ENCODE measurements at places on chromosomes 3 and 15. TPM values are rescaled to one million over a fixed set of nuclear protein-coding genes. Genes with fewer than 3 reads are reported as not detected.
A peak's percentile ranks its signal among the peaks of the same experiment; 100 is the strongest.

ZKSCAN7 gene
- 5.8 TPM for total RNA-seq

DNA sequence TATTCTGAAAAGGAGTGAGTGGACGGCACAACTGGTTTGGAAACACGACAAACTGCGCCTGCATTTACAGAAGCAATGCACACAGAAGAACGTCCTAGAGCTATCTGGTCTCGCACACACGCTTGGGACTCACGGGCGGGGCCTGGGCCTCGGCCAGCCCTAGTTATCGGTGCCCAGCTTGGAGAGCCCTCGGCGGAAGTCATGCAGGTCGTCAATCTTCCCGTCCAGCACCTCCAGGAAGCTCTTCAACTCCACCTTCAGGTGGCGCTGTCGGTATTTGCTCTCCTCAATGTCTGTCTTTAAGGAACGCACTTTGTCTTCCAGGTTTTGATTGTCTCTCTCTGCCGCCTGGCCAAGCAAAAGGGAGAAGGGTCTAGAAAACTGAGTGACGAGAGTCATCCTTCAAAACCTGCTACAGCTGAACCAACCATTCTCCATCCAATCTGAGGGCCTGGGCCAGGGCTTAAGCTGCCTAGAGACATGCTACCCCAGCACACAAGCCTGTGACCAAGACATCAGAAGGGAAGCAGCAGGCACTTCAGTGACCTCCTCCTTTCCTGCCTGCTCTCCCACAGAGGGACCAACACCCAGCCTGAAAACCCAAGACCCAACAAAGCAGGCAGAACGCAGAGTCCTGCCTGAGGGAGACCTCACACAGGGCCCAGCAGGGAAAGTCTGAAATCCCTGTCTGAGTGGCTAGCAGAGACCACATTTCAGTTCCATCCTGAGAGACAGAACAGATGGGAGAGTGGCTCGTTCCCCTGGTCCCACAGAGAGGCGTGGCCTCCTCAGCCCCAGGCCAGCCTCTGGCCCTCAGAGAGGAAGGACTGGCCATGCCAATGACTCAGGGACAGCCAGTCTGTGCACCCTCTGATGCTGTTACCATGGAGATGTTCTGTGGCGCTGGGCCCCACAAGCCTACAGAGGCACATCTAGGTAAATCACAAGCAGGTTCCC is 40.4 kb downstream of the WHAMM start:
- peak; percentile 89 for DNase-seq

DNA sequence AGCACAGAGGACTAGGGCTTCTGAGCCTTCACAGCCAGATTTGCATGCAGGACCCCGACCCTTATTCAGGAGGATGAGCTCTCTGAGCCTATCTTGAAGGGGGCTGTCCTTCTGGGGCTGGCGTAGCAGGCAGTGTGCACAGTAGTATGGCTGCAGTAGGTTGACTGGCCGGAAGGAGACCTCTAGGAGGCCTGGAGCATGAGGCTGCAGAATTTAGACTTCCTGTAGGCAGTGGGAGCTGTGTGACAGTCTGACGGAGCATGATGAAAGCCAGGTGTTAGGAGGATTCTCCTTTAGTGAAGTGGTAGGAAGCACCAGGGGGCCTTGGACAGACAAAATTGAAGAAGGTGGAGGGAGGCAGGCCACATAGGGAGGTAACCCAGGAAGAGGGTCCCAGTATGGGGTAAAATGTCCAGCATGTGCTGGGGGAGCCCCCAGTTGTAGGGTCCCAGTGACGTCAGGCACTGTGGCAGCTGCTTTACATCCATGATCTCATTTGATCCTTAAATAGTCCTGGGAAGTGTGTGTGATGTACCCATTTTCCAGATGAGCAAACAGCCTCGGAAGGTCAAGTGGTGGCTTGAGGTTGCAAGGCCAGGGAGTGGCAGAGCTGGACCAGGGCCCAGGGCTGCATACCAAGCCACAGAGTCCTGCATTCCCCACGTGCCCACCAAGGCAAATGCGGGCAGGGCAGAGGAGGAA is 36.1 kb downstream of the SPSB4 start:
- no peak for DNase-seq

ZNF80 gene
- not detected for total RNA-seq

DNA sequence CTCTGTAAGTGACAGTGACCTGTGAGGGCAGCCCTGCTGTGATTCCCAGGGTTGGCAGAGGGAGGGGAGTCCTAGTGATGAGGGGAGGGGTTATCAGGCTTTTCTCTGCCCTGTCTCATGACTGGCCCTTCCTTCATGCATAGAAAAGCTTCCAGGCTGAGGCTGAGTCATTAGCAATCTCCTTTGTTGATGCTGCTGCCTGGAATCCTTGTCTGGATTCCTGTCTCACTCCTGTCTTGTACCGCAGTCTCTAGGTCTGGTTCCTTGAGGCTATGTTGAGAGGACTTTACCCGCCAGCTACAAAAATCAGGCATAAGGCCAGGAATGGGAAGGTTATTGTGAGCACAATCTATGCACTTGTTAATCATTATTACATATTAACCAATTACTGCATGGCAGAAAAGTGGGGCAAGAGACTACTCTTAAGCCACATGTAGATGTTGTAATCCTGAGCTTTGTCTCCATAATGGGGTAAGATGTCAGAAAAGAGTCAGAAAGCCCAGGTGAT is 7.2 kb downstream of the KLHL6 start:
- no peak for DNase-seq

- DNase-seq, result no peak
Measured at GRCh38 chr15:70494852-70495571, 268.3 kb downstream of the UACA start.

DNA sequence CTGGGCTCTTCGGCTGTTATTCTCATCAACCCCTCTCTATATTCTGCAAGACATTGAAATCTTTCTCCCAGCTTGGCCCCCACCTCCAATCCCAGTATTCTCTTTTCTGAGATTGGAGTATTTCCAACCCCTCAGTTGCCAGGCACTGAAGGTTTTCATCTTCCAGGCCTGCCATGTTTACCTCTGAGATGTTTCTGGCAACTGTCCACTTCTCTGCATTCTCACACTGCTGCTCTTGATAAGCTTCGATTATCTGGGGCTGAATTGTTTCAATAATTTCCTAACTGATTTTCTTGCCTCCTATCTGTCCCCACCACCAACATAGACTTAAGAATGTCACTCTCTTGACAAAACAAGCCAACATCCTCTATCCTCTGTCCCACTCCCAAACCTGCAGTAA is 1.4 kb upstream of the GPR156 start:
- DNase-seq, result no peak

DNA sequence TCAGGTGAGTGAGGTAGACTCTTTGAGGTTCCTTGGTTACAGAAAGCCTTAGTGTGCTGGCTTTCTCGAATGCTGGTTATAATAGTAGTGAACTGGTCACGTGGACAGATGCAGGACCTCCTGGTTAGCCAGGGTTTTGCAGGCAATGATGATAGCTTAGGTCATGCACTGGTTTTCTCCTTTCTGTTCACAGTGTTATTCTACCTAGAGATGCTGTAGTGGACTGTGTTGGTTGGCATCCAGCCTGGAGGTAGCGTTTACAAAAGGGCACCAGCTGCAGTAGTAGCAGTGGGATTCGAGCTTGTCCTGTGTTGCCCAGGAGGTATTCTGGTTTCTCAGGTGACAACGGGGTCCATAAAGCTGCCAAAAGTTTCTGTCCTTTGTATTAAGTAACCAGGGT is 27.0 kb downstream of the PCCB start:
- no peak for DNase-seq

- DNase-seq, result no peak
Measured at GRCh38 chr3:136577791-136578190, 174.4 kb downstream of the STAG1 start.

- DNase-seq, result no peak
Measured at GRCh38 chr3:114393367-114394072, 99.7 kb downstream of the TIGIT start.

- no peak for DNase-seq
Measured at GRCh38 chr3:181770296-181770695, 58.6 kb downstream of the SOX2 start.

DNA sequence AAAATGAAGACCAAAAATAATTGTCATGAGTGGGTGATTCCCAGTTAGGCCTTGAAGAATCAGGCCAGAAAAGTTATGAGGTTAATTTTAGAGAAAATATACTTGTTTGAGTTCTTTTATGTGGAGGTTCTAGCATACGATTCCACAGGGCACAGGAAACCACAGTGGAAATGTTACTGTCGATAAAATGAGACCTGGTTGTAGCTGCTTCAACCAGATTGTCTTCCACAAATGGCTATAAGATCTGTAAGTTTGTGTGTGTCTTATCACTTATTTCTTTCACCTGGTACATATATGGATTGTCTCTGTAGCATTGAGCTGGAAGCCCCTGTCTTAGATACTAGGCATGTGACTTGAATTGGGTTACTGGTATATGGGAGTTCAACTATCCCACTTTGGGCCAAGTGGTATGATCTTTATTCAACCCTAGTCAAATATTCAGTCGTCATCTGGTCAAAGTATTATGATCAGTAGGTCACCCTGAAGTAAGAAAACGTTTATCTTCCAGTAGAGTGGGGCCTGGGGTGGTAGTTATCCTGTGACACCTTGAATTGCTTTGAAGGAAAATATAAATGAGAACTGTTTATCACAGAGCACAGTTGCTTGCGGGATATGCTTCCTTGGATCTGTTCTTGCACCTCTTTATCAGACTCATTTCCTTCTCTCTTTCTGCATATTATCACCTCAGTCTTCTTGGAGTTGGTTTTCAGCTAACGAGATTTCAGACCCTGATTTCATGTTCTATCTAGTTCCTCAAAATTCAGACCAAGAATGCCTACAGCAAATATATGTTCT is 21.5 kb upstream of the ZNF609 start:
- no peak for DNase-seq

SUSD5 gene
- total RNA-seq, result 2.1 TPM

GRCh38 chr3:48180531-48181253 is 7.5 kb downstream of the CDC25A start:
- no peak for DNase-seq

SCAANT1 gene
- not detected for total RNA-seq

GRCh38 chr15:82530606-82531379 is 9.5 kb downstream of the RPS17 start:
- peak; percentile 82 for DNase-seq

SLC22A14 gene
- total RNA-seq, result not detected

DNA sequence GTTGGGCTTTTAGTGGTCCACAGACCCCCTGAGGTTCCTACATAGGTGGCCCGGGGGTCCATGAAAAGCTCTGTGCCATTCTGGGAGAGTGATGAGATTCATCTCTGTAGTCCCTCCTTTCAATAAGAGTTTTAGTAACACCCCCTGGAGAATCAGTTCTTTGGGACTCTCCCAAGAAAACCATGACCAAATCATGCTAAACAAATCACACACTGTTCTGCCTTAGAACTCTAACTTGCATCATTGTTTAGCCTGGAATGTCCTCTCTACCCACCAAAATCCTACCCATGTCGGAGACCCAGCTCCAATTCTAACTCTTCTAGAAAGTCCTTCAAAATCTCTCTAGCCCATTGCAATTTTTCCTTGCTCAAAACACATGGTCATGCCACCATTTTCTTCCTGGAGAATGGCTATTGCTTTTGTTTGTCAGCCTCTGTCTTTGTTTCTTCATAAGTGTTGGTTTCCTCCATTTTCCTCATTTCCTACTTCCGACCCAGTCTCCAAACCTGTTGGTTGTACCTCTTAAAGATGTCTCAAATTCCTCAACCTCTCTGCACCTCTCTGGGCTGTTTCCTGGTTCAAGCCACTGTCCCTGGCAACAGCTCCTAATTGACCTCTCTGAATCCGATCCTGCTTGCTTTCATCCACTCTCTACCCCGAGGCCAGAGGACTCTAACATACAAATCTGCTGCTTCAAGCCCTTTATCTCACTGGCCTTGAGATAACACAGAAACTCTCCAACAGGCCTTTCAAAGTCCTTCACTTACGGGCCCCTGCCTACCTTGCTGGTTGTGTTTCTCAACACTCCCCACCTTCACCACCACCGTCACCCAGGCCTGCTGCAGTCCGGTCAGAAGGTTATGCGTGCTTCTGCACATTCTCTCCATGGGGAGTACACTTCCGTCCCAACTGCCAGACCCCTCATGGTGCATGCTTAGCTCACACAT is 23.7 kb downstream of the CYP19A1 start:
- no peak for DNase-seq

- DNase-seq, result peak; percentile 90
Measured at GRCh38 chr3:23611737-23612295, 193.9 kb upstream of the UBE2E1 start.

CCDC50 gene
- total RNA-seq, result 103 TPM

DNA sequence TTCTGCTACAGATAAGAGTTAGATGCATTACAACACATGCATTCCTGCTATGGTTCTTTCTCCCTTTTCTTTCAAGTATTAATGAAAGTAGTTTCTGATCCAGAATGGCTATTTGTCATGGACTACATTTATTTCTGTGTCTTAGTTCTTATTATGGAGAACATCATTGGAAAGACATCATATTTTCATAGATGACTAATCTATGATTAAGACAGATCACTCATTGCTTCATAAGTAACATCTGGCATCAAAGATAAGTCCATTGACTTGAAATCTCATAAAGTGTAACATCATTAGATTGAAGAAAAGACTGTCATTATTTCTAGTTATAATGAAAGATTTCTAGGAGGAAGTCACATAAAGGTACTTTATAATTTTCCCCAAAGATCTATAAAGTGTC is 366.7 kb downstream of the NSUN3 start:
- no peak for DNase-seq

DNA sequence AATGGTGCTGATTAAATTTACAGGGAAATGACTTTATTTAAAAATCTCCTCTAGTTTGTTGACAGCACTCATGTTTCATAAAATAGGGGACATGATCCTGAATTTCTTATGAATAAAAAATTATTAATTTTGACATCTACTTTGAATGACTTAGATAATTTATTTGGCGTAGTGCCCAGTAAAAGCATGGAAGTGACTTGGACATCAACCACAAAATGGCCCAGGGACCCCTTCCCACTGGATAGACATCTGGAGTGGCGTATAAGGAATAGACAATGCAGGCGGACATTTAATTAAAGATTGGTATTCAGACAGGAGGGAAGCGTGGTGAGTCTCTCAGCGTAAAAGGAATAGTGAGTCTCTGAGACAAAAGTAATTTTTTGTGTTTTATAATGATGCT is 79.8 kb downstream of the ADAMTSL3 start:
- no peak for DNase-seq

CIDEC gene
- 5.3 TPM for total RNA-seq

GRCh38 chr3:60384341-60384740 is 866.9 kb downstream of the FHIT start:
- no peak for DNase-seq

DNA sequence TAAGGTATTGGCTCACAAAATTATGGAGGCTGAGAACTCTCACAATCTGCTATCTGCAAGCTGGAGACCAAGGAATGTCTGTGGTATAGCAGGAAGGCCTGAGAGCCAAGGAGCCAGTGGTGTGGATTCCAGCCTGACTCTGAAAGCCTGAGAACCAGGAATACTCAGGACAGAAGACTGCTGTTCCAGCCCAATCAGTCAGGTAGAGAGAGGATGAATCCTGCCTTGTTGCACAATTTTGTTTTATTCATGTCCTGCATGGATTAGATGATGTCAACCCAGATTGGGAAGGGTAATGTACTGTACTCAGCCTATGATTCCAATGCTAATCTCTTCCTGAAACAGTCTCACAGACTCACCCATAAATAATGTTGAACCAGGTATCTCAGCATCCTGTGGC is 312.4 kb upstream of the KCNMB2 start:
- DNase-seq, result no peak

- no peak for DNase-seq
Measured at GRCh38 chr3:190491533-190492054, 22.3 kb upstream of the IL1RAP start.

- no peak for DNase-seq
Measured at GRCh38 chr3:86938416-86939105, 52.4 kb downstream of the VGLL3 start.
